ENCODE measurements at places on chromosomes 2 and 18.

DNA sequence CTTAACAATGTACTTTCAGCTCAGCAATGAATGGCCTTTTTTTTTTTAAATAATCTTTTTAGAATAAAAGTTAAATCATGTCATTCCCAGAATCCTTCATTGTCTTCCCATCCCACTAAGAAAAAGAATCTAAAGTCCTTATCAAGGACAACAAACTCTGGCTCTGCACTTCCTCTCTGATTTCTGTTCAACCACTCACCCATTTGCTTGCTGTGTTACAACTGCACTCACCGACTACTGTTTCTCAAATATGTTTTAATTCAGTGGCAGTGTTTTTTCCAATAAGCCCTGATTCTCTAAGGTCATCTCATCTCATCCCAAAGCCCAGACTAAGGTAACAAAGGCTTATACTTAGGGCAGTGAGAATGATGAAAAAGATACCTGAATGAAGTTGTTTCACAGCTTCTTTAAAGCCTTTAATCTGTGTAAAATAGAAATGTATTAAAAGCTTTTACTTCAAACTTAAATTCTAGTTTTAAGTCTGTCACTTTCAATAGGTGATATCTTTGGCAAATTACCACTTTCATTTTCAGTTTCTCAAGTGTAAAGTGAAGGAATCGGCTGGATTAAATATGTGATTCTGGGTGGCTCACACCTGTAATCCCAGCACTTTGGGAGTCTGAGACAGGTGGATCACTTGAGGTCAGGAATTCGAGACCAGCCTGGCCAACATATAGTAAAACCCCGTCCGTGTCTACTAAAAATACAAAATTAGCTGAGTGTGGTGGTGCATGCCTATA is 87.6 kb downstream of the RBBP8 start:
- DNase-seq = no peak

DNA sequence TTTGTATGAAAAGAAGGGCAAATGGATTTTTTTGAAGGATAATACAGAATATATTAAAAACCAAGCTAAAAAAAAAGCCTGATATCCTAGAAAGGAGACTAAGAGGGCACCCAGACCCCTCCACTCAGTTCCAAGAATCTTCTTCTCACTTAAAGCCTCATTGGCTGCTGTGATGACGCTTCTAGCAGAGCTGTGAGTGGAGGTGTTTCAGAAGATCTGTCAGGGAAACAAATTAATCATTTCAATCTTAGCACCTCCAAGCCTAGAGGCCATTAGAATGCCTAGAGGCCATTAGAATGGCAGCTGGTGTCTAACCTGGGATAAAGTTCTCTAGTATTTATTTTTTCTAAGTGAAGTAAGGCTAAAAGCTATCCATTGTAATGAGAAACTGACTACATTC is 164.2 kb upstream of the TMEM200C start:
- DNase-seq = no peak

DNA sequence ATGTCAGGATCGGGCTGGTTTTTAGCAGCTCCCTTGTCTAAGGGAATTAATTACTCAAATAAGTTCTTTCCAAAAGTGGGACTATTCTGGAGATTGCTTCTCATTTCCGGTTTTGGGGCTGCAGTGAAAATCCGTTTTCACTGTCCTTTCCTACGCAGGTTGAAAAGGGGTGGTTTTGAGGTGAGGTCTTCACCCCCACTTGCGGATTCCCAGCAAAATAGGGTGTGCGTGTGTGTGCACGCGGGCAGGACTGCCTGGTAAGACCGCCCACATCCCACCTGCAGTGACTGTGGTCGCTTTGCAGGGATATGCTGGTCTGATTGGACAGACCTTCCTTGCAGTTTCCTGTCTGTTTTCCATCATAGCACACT is 472 bp upstream of the PLEKHM3 start:
- DNase-seq = no peak

- no peak for DNase-seq
These were observed 864 bp upstream of the XPO1 start for GRCh38 chr2:61538920-61539520.

DNA sequence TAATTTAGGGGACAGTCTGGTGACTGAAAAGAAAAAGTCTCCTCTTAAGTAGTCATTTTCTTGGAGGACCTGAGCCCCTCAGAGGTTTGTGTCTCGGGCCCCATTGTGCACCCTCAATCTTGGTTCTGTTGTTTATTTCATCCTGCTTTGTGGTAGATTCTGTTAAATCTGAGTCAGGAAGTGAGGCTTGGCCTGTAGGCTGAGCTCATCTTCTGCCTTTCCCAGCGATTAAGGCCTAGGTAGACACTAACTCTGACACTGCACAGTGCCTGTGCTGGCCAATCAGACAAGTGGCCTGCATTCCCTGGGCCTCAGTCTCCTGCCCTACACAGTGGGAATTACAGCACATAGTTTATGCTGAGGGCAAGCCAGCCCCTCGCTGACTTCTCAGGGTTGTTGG is 80.2 kb downstream of the CTIF start:
- no peak for DNase-seq

DNA sequence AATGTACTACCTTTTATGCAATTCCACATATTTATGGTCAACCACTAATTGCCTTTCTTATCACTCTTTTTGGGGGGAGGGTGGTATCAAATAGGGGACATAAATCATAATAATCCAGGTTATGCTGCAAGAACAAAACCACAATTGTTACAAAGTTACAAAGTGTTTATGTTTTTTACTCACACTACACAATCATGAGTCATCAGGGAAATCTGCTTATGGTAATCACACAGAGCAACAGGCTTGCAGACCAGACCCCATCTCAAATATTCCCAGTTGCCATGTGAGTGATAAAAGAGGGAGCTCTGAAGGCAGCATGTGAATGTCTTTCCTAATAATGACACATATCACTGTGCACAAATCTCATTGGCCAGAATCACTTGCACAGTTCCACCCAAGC is 304.7 kb upstream of the TMEFF2 start:
- DNase-seq = no peak

GRCh38 chr2:237011206-237011795 is 74.4 kb upstream of the COPS8 start:
- no peak for DNase-seq

GRCh38 chr2:62264186-62264585 is 68.3 kb downstream of the B3GNT2 start:
- no peak for DNase-seq

GRCh38 chr2:133748007-133748700 is 179.9 kb upstream of the NCKAP5 start:
- DNase-seq = no peak

DNA sequence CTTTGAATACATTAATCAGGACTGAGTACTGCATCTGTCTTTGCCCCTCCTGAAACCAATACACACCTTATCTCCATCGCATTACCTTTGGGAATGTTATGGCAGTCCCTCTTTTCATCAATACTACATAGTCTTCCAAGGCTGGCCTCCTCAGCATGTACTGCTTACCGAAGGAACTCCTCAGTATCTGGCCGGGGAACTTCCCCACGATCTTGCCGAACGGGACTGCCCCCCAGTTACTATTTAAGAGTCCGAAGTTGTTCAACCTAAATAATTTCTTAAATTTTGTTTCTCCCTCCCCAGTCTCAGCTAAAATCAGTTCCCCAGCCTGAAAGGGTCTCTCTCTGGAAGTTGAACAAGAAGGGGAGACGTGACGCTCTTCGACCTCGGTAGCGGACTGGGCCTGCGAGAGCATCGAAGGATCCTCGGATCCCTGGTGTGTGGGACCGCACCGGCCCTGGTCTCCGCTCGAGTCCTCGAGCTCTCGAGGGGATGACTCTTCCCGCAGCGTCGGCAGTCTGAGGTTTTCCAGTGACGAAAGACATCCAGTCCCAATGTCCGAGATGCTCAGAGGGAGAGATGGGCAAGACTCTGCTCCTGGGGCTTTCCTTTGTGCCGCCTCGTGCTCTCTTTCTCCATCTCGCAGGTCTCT is 489 bp downstream of the TRMT61B start:
- no peak for DNase-seq

- DNase-seq = no peak
These were observed 18.4 kb downstream of the VPS54 start for GRCh38 chr2:64000630-64001381.

- no peak for DNase-seq
These were observed 104.6 kb upstream of the TEX51 start for GRCh38 chr2:126793885-126794613.

DNA sequence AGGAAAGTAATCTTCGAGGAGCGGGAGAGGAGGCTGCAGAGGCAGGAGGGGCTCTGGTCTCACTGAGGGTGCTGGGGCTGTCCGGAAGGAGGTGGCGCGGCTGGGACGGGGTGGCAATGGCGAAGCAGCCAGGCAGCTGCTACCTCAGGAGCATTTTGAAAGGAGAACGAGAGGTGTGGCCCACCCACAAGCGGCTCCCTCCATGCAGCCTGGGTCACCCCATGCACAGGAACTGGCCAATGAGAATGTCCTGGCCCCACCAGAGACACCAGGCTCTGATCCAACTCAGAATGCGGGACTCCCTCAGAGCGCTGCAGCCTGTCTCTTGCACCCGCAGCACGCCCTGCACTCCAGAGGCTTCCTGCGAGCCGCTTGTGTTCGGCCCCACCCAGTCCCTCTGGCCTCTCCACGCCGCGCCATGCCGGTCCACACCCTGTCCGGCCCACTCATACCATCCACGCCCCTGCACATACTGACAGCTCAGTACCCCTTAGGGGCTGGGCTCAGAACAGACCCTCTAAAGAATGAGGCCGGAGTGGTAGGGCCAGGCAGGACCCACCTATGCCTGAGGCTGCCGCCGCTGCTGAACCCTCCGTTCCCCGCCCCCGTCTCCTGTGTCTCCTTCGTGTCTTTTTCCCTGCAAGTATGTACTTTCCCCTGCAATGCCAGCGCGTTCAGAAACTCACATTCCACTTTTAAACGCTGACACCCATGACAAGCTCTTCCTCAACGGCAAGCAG is 6.4 kb upstream of the BOK start:
- DNase-seq = no peak

GRCh38 chr2:240255165-240255491 is 114.7 kb upstream of the OTOS start:
- DNase-seq = no peak

- no peak for DNase-seq
These were observed 15.5 kb downstream of the SLC66A2 start for GRCh38 chr18:79935925-79936324.

GRCh38 chr2:217182926-217183325 is 323.1 kb upstream of the TNP1 start:
- DNase-seq = no peak

Measured in GM06990 (cell line).